ENCODE measurements at places on chromosomes 2 and 18. TPM values are rescaled to one million over a fixed set of nuclear protein-coding genes. Genes with fewer than 3 reads are reported as not detected.
A peak's percentile ranks its signal among the peaks of the same experiment; 100 is the strongest.

ANKRD30BL gene
- not detected for total RNA-seq

- H3K4me1 ChIP-seq: no peaks in the 10 kb centered on the region
- no peak for DNase-seq
- no peaks in the 10 kb centered on the region for H3K36me3 ChIP-seq
- no peak overlapping the region for H3K4me3 ChIP-seq
- no peak overlapping the region for H3K27ac ChIP-seq
- H3K27me3 ChIP-seq: no peaks in the 10 kb centered on the region
Observed at GRCh38 chr18:68436485-68436884, 278.4 kb downstream of the TMX3 start.

DNA sequence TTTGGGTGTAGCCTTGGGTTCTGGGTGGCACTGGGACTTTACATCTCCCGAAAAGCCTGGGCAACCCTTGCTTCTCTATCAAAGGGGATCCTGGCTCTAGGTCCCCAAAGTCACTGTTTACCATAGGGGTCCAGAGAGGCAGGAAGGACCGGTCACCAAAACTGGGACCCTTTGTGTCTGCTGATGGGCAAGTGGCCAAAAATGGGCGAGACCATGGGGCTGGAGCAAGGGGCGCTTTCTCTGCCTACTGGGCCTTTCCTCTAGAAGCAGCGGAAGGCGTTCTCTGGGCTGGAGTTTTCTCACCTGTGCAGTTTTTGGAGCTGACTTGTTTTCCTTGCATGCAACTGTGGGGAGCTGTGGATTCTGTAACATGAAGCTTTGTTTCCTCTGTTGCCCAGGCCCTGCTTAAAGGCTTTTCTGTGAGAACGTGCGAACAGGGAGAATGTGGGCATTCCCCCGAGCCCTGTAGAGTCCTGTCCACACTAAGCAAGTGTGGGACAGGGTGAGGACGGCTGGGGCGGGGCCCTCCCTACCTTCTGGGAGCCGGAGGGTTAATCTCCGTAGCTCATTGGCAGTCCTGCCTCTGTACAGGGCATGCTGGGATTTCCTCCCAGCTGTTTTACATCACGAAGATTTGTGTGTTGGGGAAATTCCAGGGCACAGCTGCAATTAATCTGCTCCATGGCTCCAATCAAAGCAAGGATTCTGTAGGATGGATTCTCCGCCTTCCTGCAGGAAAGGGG, 50.2 kb downstream of the TGOLN2 start:
- no peak for DNase-seq
- H3K27ac ChIP-seq: peak overlapping the region; percentile 37
- H3K36me3 ChIP-seq: no peaks in the 10 kb centered on the region
- no peaks in the 10 kb centered on the region for H3K27me3 ChIP-seq
- no peak overlapping the region for H3K4me3 ChIP-seq
- peaks cover 19% of the 10 kb centered on the region for H3K4me1 ChIP-seq

- no peaks in the 10 kb centered on the region for H3K36me3 ChIP-seq
- H3K27me3 ChIP-seq: no peaks in the 10 kb centered on the region
- DNase-seq: no peak
- no peaks in the 10 kb centered on the region for H3K4me1 ChIP-seq
Observed at GRCh38 chr2:112046231-112046630, 8.8 kb upstream of the TMEM87B start.

DNA sequence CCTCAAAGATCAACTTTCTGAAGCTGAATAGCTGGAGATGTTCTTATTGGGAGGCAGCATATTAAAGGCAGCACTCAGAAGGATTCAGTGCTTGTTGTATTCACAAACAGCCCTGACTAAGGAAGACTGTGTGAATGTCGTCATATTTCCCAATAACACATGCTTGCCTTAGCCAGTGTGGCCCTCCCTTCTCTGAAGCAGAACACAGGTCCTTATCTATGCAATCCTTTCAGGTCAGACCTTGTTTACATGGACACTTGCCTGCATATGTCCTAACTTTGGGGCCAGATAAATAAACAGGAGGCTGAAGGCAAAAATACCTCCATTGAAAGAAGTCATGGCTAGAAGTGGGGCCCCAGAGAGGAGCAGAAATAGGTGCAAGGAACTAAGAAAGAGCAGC, 97.2 kb downstream of the SLC4A3 start:
- no peaks in the 10 kb centered on the region for H3K27me3 ChIP-seq
- no peaks in the 10 kb centered on the region for H3K36me3 ChIP-seq
- H3K4me1 ChIP-seq: peaks cover 5% of the 10 kb centered on the region
- no peak for DNase-seq

DNA sequence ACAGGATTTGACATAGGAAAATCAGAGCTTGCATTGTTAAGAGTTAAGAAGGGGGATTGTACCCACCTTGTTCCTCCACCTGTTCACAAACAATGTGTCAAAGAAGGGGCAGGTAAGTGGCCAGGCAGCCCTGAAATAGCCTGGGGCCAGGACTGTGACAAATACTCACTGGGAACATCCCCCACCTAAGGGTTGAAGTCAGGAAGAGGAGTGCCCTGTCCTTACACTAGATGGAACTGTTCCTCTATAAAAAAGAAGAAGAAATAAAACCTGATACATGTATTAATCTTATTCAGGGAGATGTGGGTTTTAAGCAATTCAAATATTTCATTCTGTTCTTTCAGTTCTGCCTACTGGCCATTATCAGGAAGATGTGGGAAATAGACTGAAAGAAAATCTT, 41.9 kb downstream of the TACR1 start:
- no peak overlapping the region for H3K27ac ChIP-seq
- no peak for DNase-seq
- no peak overlapping the region for H3K4me3 ChIP-seq
- H3K4me1 ChIP-seq: peaks cover 10% of the 10 kb centered on the region
- no peaks in the 10 kb centered on the region for H3K36me3 ChIP-seq
- no peaks in the 10 kb centered on the region for H3K27me3 ChIP-seq

ACMSD gene
- not detected for total RNA-seq

DSEL gene
- total RNA-seq: 1.6 TPM

DNA sequence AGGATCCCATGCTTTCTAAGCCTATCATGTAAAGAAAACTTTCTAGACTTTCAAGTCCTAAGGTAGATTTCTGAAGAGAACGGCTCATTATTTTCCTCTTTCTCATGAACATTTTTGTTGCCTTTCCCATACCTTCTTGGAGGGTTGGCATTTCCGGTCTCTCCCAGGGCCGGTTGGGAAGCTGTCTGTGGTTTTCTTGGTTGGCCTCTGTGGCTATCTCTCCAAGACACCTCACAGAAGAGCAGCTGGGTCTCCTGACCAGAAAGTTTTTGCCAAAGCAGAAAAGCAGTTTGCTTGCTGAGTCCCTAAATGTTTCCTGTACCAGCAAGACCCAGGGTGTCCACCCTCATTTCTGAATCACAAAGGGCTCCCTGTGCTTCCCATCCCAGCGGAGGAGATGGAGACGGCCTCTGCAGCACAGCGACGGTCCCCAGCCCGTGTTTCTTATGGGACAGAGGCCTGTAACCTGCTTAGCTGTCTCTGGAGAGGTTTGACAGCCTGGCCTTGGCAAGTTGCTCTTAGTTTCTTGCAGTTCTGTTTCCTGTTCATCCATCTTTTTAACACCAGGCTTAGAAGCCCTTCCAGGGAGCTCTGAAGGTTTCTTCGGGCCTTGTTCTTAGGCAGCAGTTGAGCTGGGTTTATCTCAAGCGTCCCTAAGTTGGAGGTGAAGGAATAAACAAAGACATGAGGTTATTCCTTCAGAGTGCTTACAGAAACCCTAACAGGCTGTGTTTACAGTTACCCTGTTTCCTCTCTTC, 39.8 kb downstream of the GREB1 start:
- no peak for DNase-seq
- no peak overlapping the region for H3K4me3 ChIP-seq
- H3K4me1 ChIP-seq: peaks cover 6% of the 10 kb centered on the region
- peak overlapping the region; percentile 42 for H3K27ac ChIP-seq
- H3K36me3 ChIP-seq: no peaks in the 10 kb centered on the region

- no peak overlapping the region for H3K4me3 ChIP-seq
- no peaks in the 10 kb centered on the region for H3K36me3 ChIP-seq
- peak; percentile 19 for DNase-seq
- H3K27me3 ChIP-seq: no peaks in the 10 kb centered on the region
Observed at GRCh38 chr2:177585234-177585863, 192.8 kb downstream of the AGPS start.

- H3K27me3 ChIP-seq: no peaks in the 10 kb centered on the region
- DNase-seq: no peak
- peaks cover 26% of the 10 kb centered on the region for H3K36me3 ChIP-seq
- H3K4me3 ChIP-seq: no peak overlapping the region
Observed at GRCh38 chr2:203177361-203177760, 61.5 kb upstream of the CYP20A1 start.

Data from gastrocnemius medialis (tissue), 4 donors.